Frontal cortex (tissue), 4 donors: ENCODE measurements at places on chromosomes 11 and 22. TPM values are rescaled to one million over a fixed set of nuclear protein-coding genes. Genes with fewer than 3 reads are reported as not detected.

Gene CTSW
- total RNA-seq: not detected

Gene BTG4
- not detected for total RNA-seq

Gene OR51I1
- total RNA-seq: not detected

Gene FAT3
- 151 TPM for total RNA-seq

Gene SORL1
- total RNA-seq: 42.8 TPM

Gene GTSE1
- total RNA-seq: 1.6 TPM

Gene HBG2
- 2,646 TPM for total RNA-seq

Gene SERHL2
- 4.9 TPM for total RNA-seq

Gene C22orf23
- 1.2 TPM for total RNA-seq

Gene ADM2
- not detected for total RNA-seq

Gene P4HA3
- total RNA-seq: 0.41 TPM

Gene KIRREL3
- total RNA-seq: 26.5 TPM

Gene LAMTOR1
- total RNA-seq: 44.4 TPM

Gene RFPL1
- under 0.01 TPM for total RNA-seq

Gene CD248
- 1.2 TPM for total RNA-seq

Gene MN1
- total RNA-seq: 26.5 TPM

Gene OR2AG2
- 0.41 TPM for total RNA-seq

Gene LRRC10B
- total RNA-seq: 2.9 TPM

Gene MMP27
- total RNA-seq: not detected
